ENCODE measurements at places on chromosomes 1 and 21.

GRCh38 chr1:149962039-149962647 is 25.5 kb upstream of the MTMR11 start:
- H3K4me3 ChIP-seq: no peak overlapping the region
- H3K27ac ChIP-seq: no peak overlapping the region
- H3K27me3 ChIP-seq: no peaks in the 10 kb centered on the region
- H3K4me1 ChIP-seq: peaks cover 4% of the 10 kb centered on the region

DNA sequence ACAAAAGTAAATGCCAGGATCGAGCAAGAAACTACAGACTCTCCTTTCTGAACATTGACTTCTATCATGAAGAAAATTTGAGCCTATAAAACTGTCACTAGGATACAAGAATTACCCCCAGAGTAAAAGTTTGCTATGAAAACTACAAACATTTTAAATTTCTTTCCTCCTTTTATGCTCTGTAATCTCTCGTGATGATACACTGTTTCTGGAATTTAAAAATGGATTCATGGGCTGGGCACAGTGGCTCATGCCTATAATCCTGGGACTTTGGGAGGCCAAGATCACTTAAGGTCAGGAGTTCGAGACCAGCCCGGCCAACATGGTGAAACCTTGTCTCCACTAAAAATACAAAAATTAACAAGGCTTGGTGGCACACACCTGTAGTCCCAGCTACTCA is 181.3 kb downstream of the ZNF281 start:
- peaks cover 36% of the 10 kb centered on the region for H3K27me3 ChIP-seq
- H3K36me3 ChIP-seq: no peaks in the 10 kb centered on the region
- H3K27ac ChIP-seq: no peak overlapping the region
- no peaks in the 10 kb centered on the region for H3K4me1 ChIP-seq
- no peak for DNase-seq
- no peak overlapping the region for H3K4me3 ChIP-seq

- H3K4me1 ChIP-seq: peaks cover 6% of the 10 kb centered on the region
- H3K4me3 ChIP-seq: no peak overlapping the region
- no peaks in the 10 kb centered on the region for H3K36me3 ChIP-seq
- H3K27ac ChIP-seq: no peak overlapping the region
- no peaks in the 10 kb centered on the region for H3K27me3 ChIP-seq
Observed at GRCh38 chr1:31549809-31550620, 26.3 kb upstream of the TINAGL1 start.

DNA sequence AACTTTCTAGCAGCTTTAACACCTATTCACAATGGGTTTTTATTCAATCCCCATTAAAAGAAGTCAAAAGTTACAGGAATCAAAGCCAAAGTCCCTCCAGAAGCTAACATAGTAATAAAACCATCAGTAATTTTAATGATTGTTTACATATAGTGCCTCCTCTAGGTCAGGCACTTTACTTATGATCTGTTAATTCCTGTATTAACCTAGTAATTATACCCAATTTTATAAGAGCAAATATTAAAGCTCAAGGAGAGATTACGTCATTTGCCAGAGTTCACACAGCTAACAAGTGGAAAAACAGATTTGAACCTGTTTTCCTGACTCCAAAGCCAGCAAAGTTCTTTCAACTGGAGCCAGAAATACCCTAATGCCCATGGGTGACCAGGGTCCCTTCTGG is 112.9 kb upstream of the F3 start:
- H3K36me3 ChIP-seq: peaks cover 5% of the 10 kb centered on the region
- H3K4me3 ChIP-seq: no peak overlapping the region
- H3K27me3 ChIP-seq: no peaks in the 10 kb centered on the region
- peaks cover 24% of the 10 kb centered on the region for H3K4me1 ChIP-seq

DNA sequence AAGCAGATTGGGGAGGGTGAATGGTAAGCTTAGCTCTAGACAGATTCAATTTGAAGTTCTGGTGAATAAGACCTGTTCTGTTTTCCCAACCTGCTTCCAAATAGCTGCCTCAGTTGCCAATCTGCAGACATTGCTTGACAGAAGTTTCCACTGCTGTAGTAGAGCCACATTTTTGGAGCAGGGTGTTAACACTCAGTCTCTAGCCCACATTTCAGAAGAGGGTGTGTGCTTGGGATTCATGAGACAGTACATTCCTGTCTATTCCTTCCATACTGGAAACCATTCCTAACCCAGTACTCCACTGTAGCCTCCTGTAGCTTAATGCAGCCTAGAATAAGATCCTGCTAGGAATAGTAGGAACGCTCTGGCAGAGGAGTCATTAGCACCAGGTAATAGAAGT is 450.5 kb downstream of the NUF2 start:
- peaks cover 18% of the 10 kb centered on the region for H3K4me1 ChIP-seq

- H3K36me3 ChIP-seq: peaks cover 17% of the 10 kb centered on the region
- H3K27ac ChIP-seq: no peak overlapping the region
- no peak overlapping the region for H3K4me3 ChIP-seq
- no peaks in the 10 kb centered on the region for H3K27me3 ChIP-seq
- peaks cover 21% of the 10 kb centered on the region for H3K4me1 ChIP-seq
Observed at GRCh38 chr21:33539616-33540015, 2.3 kb downstream of the GART start.

DNA sequence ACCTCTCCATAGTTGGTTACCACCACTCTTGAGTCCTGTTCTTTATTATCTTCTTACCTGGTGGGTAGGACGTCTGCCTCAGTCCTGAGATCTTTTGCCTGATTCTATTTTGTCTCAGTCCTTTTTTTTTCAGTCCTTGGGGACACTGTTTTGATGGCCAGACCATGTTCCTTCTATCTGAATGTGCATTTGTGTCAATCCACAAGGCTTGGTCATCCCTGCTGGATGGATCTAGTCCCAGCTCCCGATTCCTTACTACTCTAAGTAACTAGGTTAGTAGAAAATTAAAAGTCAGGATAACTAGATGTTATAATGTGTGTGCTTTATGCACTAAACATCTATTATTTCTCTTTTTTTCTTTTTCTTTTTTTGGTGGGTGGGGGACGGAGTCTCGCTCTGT is 28.1 kb upstream of the AK4 start:
- H3K27me3 ChIP-seq: no peaks in the 10 kb centered on the region
- no peak for DNase-seq
- no peak overlapping the region for H3K4me3 ChIP-seq
- no peaks in the 10 kb centered on the region for H3K36me3 ChIP-seq
- no peak overlapping the region for H3K27ac ChIP-seq
- H3K4me1 ChIP-seq: no peaks in the 10 kb centered on the region

DNA sequence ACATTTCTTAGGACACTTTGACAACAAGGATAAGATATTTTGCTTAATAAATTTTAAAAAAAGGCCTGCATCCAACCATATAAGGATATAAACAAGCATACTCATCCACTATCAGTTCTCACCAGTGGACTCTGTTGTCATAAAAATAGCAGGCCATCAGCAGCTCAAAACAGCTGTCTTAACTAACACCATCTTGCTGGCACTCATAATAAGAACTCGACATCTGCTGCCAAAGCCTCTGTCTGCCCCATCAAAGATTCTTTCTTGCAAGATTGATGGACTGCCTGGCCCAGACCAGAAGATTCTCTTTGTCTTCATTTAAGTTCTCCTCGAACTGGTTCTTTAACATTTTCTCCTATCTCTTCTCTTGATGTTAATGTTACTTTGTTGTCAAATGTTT is 10.1 kb downstream of the JMJD4 start:
- no peak overlapping the region for H3K4me3 ChIP-seq
- peaks cover 6% of the 10 kb centered on the region for H3K4me1 ChIP-seq

DNA sequence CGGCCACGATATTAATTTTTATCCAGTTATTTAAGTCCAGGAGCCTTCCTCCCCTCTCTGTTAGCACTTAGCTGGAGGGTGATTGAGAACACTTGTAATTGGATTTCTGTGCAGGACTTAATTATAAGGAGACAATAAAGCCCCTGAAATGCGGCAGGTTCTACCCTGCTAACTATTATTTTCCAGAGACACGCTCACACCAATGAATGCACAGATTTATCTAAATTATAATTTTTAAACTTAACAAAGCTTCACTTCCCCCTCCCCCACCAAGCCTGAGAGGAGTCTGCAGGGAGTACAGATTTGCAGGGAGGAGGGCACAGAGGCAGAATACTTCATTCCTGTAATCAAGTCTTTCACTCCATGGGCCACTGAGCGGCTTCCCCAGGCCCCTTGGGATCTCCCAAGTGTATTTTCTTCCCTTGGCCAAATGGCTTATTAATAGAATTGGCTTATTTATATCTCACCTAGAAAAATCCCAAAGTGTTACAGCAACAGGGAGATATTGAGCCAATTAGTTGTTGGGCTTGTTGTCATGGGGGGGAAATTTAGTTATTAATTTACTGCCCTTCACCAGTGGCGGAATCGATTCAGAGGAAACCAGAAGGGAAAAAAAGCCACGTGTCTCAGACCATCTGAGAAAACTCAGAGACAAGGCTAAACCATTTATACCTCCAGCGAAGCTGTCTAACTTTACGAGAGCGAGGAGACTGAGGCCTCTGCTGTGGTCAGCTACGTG is 99.0 kb upstream of the CD34 start:
- H3K27me3 ChIP-seq: peaks cover 7% of the 10 kb centered on the region
- no peaks in the 10 kb centered on the region for H3K36me3 ChIP-seq
- no peak overlapping the region for H3K27ac ChIP-seq
- peaks cover 6% of the 10 kb centered on the region for H3K4me1 ChIP-seq

DNA sequence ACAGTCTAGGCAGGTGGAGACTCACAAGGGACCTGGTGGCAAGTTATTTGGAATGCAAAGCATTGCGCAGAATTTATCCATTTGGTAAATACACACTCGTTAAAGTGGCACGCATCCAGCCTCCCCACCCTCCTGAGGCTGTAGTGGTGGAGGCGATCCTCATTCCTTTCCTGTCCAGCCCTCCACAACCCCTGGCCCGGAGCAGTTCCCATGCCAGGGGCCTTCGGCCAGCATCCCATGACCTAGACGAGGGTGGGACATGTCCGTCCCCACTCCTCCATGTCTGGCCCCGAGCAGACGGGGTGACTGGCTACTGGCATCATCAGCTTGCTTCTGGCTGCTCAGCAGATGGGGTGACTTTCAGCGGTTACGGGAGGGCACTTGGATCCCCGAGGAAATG is 281.5 kb upstream of the VAMP3 start:
- H3K4me1 ChIP-seq: peaks cover 4% of the 10 kb centered on the region
- no peaks in the 10 kb centered on the region for H3K36me3 ChIP-seq
- no peaks in the 10 kb centered on the region for H3K27me3 ChIP-seq
- no peak overlapping the region for H3K27ac ChIP-seq

- no peaks in the 10 kb centered on the region for H3K27me3 ChIP-seq
- H3K36me3 ChIP-seq: no peaks in the 10 kb centered on the region
- no peak overlapping the region for H3K4me3 ChIP-seq
- DNase-seq: no peak
- H3K4me1 ChIP-seq: peaks cover 10% of the 10 kb centered on the region
Observed at GRCh38 chr1:50700621-50701020, 259.4 kb downstream of the FAF1 start.

GRCh38 chr1:58397187-58397820 is 149.2 kb downstream of the OMA1 start:
- no peaks in the 10 kb centered on the region for H3K36me3 ChIP-seq
- no peak overlapping the region for H3K27ac ChIP-seq
- DNase-seq: no peak
- peaks cover 7% of the 10 kb centered on the region for H3K27me3 ChIP-seq
- no peaks in the 10 kb centered on the region for H3K4me1 ChIP-seq

DNA sequence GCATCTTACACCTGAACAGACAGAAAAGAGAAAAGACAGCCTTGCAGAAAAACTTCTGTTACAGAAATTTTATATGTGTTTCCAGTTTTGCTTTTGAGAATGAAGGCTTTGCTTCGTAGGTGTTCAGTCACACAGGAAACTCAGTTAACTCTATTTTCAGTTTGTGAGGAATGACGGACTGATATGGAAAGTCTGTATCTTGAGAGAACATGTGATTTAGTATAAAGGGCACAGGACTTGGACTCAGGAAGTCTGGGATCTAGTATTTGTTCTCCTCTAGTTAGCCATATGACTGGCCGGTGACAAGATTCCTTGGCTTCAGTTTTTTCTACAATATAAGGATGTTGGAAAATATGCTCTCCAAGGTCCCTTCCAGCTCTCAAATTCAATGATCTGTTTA is 149.1 kb downstream of the OLFM3 start:
- peaks cover 12% of the 10 kb centered on the region for H3K27me3 ChIP-seq
- H3K27ac ChIP-seq: no peak overlapping the region
- no peak for DNase-seq
- H3K4me1 ChIP-seq: peaks cover 7% of the 10 kb centered on the region
- H3K4me3 ChIP-seq: no peak overlapping the region

DNA sequence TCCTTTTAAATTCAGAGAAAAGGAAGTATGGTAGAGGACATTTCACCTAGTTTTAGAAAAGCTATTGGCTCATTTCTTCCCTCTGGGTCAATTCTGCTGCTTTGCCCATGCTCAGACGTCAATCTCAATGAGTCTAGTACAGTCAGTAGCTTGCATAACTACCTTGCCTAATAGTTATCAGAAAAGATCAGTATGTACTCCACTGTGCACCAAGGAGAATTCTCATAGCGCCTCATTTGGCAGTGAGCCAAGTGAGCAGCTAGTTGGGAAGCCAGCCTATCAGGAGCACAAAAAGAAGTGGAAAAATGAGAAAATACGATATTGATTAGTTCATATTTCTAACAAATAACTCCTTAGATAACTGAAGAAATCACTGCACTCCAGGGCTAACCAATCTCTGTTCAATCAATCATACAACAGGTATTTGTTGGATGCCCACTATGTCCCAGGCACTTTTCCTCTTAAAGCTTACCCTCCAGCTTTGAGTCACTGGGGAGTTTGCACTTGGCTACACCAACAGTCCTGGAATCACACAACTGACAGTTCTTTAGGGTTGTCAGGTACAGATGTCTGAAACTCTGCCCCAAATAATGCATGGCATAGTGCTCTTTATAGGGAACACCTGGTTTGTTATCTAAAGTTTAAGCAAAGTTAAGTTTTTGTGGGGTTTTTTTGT is 50.2 kb downstream of the PRDX6 start:
- no peak for DNase-seq
- H3K4me1 ChIP-seq: peaks cover 9% of the 10 kb centered on the region
- H3K36me3 ChIP-seq: no peaks in the 10 kb centered on the region
- no peak overlapping the region for H3K27ac ChIP-seq
- H3K4me3 ChIP-seq: no peak overlapping the region

DNA sequence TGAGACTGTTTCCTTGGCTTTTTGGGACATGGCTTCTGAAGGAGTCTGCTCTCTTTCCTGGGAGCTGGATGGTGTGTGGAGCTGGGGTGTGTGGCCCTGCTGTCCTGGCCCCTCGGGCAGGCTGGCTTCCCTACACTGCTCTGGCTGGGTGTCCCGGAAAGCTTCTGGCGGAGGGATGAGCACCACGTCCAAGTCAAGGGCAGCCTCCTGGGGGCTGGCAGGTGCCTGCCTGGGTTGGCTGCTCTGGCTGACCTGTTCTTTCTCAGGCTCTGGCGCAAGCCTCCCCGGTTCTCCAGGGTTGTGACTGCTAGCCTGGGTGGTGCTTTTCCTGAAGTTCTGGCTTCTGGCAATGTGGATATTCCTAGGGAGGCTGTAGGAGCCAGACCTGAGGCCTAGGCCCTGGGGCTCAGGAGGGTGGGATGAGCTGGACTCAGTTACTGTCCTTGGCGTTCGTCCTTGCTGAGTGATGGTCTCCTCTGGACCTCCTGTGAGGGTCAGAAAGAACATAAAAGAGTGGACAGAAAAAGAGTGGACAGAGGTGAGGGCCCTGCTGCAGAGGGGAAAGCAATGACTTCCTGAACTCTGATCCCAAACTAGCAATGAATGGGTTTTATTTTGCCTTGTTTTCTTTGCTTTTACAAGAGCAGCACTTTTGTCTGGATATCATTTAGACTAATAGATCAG is 9.4 kb downstream of the C1orf116 start:
- H3K27me3 ChIP-seq: peaks cover 2% of the 10 kb centered on the region
- H3K4me1 ChIP-seq: peaks cover 44% of the 10 kb centered on the region
- peaks cover 31% of the 10 kb centered on the region for H3K36me3 ChIP-seq

GRCh38 chr1:218473522-218473921 is 128.4 kb downstream of the TGFB2 start:
- H3K4me3 ChIP-seq: no peak overlapping the region
- H3K27ac ChIP-seq: no peak overlapping the region
- no peak for DNase-seq
